ENCODE measurements at places on chromosomes 5 and 9.
A peak's percentile ranks its signal among the peaks of the same experiment; 100 is the strongest.

DNA sequence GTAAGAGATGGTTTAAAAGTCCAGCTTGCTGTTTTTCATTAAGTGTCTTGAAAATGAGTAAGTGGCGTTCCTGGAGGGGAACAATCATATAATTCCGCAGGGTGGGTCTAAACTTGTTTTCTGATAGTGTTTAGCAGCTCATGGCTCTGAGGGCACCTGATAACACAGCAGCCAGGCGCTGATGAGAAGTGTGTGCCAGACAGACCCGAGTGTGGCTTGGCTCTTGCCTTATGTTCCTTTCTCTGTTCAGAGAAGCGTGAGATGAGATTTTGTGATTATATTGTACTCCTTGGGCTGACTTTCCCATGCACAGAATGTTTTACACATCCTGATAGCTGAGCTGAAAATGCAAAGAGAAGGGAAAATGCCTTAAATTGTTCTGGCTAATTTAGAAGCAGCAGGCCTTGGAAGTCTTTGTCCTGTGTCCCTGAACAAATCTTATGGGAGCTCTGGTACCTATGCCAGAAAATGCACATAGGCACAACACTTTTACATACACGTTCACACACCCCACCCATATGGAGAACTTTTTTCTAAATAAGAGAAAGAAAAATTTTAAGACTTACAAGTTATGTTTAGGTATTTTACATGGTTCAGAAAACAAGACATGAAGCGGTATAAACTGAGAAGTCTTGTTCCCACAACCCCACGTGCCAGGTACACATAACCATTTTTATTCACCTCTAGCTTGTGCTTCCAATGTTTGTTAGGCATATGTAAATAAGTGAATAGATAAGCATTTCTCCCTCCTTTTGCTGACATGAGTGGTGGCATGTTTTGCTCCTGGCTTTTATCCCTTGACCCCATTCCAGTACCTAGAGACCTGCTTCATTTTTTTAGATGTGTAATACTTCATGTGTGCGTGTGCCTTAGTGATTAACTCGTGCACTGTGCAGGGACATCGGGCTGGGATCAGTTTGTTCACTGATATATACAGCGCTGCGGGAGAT lies 152.2 kb upstream of the OTULINL start:
- DNase-seq, result no peak

DNA sequence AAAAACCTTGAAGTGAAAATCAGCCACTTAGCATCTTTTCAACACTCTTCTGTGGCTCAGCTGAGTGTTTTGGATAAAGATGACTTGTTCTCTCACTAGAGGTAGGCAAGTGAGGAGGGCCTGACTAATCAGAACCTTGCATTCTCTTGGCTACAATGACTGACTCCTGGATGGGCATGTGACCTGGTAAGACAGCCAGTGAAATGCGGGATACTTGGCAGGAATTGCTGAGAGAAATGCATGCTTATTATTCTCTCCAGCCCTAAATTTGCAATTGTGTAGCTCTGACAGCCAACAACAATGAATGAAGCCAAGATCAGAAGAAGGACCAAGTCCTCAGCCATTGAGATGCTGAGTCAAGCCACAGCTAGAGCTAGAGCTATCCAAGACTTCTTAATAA lies 490.5 kb upstream of the ZNF608 start:
- DNase-seq, result no peak

DNA sequence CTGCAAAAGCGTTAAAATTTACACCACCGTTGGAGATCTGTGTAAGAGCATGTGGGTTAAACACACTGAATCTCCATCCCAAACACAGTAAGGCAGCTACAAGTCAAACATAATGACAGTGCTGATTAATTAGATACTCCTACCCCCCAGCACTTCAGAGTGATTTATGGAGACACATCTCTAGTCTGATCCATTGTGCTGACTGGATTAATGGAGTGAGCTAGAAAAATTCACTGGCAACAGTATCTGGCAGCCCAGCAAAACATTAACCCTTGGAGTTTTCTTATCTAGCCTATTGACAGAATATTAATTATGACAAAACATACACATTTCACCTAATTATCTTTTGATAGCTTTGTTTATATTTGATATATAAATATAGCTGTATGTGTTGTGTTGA lies 188.6 kb upstream of the ISL1 start:
- DNase-seq, result no peak

DNA sequence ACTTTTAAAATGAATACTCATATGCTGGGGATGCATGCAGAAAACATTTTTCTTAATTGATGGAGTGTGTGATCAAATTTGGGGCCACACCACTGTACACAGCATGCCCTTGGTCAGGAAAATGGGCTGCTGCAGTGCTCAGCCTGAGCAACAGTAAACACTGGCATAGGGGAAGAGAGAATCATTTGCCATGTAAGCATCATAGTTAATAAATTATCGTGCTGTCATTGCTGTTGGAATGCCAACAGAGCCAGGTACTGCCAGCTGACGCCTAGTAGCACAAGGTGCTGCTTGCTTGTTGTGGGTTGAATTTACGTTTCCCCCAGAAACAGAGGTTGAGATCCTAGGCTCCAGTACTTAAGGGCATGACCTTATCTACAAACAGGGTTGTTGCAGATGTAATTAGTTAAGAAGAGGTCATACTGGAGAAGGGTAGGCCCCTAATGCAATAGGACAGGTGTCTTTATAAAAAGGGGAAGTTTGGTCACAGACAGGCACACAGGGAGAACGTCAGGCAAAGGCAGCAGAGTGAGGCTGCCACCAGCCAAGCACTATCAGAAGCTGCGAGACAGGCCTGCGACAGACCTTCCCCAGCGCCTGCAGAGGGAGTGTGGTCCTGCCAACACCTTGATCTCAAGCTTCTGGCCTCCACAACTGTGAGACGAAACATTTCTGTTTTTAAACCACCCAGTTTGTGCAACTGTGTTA lies 25.3 kb downstream of the DAP start:
- DNase-seq, result no peak

GRCh38 chr5:76771705-76772405 lies 47.0 kb upstream of the F2RL1 start:
- no peak for DNase-seq

GRCh38 chr5:6633469-6634245 lies 417 bp downstream of the SRD5A1 start:
- DNase-seq, result no peak

DNA sequence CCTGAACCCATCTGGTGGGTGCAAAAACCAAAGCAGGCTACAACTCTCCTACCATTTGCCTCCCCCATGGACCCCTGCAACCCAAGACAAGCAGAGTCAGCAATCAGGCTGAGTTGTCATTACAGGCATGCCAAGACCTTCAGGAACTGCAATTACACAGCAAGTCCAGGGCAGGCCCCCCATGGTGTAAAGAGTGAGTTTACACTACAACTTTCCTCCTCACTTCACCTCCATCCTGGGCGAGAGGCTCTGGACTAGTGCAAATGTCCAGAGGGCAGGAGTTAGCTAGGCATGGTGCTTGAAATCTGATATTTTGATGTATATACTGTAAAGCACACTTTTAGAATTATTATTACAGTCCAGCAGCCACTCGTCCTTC lies 7.0 kb upstream of the P4HA2 start:
- no peak for DNase-seq

DNA sequence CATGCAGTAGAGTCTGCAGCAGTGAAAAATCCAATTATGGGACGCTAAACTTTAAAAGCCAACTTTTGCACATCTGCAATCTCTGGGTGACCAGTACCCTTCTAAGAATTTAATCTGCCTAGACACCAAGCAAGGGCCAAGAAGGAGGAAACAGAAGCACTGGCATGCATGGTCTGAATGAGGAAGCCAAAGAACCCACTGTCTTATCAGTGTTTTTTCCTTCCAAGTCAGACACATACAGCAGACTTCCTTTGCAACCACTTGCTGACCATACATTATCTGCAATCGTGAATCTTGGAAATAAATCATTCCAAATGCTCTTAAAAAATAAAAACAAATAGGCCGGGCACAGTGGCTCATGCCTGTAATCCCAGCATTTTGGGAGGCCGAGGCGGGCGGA lies 65.9 kb downstream of the DEPDC1B start:
- DNase-seq, result no peak

DNA sequence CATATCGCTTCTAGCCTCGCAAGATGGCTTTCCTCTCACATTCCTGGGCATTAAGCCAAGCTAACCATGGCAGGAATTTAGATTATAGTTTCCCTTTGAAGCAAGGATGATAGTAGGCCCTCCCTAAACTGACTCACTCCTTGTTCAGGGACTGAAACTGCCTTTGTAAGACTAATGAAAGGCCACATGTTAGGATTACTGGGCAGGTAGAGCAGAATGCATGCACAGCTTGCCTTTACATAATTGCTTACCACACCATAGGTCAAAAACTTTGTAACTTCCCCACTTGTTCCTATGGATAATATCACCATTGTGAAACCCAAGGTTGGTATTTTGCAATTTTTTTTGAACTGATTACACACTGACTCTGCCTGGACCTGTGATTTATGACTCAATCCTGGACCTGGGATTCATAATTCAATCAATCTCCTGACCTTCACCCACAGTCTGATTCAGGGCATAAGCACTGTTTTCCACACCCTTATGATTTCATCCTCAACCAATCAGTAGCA lies 41.0 kb upstream of the PRDM9 start:
- DNase-seq, result no peak

GRCh38 chr5:112951124-112951702 lies 25.4 kb upstream of the DCP2 start:
- DNase-seq, result no peak

DNA sequence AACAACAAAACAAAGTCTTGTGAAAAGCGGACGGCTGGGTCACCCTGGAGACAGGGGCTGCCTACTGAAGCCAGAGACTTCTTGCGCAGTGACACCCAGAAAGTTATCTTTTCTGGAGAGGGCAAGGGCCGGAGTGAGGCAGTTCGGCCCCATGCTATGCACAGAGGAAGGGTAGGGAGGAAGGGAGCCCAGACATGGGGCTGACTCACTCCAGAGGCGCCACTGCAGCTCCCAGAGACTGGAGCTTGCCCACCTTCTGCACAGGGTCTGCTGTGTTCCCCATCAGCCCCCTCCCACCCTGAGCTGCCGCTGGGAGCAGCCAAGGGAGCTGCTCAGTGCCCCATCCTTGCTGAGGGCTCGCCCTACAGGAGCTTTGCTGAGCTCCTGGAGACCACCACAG lies 13.3 kb downstream of the SLC6A3 start:
- no peak for DNase-seq

GRCh38 chr5:2803751-2804150 lies 52.3 kb upstream of the IRX2 start:
- DNase-seq, result no peak

- DNase-seq, result no peak
These were observed 1.5 kb downstream of the GAS1 start for GRCh38 chr9:86945728-86946200.

- no peak for DNase-seq
These were observed 11.6 kb upstream of the NKD2 start for GRCh38 chr5:997001-997474.

GRCh38 chr9:38160613-38161215 lies 91.7 kb upstream of the SHB start:
- peak; percentile 20 for DNase-seq

- no peak for DNase-seq
These were observed 167.8 kb downstream of the COL23A1 start for GRCh38 chr5:178422400-178422775.

DNA sequence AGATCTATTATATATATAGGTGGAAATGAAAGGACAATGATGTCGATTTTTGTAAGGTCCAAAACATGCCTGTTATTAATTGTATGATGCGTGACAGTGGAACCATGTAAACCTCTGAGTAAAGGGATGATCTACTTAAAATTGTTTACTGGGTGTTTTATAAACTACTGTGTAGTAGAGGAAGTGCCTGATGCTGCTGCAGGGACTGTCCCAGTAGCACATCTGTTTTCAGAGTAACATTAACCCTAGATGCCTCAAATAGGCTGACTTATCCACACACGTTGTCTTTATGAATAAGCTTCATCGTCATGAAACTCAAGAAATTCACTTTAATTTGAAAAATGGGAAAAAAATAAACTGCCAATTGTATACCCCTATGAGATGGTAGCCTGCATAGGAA lies 1.7 kb downstream of the CAMK4 start:
- DNase-seq, result peak; percentile 27

DNA sequence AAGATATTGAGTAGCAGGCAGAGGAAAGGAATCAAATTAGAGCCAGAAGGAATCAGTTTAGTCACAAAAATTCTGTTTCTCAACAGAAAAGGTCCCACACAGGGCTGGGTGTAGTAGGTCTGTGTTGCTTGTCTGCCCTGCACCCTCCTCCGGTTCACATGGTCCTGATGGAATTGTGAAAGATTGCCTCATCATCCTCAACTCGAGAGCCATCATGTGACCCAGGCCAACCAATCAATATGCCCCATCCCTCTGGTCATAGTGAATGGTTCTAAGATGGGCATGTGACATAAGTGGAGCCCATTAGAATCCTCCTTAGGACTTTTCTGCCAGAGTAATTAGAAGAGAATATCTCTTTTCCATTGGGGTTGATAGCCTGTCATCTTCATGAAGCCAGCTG lies 56.7 kb upstream of the RAD23B start:
- DNase-seq, result no peak

DNA sequence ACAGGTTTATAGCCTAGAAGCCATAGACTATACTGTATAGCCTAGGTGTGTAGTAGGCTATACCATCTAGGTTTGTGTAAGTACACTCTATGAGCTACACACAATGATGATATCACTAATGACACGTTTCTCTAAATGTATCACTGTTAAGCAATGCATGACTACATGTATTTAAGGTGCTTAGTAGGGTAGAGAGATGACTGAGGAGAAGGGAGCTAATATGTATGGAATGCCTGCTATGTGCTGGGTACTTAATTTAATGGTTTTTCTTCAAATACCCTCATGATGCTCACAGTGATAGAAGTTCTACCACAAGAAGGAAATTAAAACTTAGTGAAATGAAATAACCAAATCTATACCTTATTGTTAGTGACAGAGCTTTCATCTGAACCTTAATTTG lies 1785.5 kb downstream of the EFNA5 start:
- no peak for DNase-seq

GRCh38 chr5:150044329-150044681 lies 42.0 kb downstream of the CSF1R start:
- DNase-seq, result no peak

DNA sequence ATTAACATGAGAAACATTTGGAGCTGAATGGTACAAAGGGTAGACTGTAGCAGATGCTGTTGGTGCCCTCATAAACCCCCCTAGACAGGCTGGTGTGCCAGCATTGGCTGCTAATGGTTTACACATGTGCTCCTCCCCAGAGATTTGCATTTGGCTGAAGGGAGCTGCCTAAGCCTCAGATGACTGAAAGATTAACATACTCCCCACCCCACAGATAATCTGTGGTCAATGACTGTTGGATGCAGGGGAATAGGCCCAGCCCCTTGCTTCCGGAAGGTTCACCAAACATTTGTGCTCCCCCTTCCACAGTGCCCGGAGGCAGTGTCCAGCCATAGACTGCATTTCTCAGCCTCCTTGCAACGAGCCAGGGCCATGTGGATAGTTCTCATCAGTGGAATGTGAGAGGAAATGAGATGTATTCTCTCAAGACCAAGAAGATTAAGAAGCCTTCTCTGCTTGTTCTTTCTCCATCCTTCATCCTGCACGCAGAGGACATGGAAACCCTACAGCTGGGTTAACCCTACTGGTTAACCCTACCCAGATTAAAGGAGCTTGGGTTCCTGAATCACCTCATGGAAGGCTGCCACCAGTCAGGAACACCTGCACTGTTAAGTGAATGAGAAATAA lies 79.6 kb downstream of the PHAX start:
- DNase-seq, result no peak

GRCh38 chr9:130158001-130158400 lies 14.2 kb upstream of the NCS1 start:
- DNase-seq, result no peak
